ENCODE measurements at places on chromosomes 5 and 9.

DNA sequence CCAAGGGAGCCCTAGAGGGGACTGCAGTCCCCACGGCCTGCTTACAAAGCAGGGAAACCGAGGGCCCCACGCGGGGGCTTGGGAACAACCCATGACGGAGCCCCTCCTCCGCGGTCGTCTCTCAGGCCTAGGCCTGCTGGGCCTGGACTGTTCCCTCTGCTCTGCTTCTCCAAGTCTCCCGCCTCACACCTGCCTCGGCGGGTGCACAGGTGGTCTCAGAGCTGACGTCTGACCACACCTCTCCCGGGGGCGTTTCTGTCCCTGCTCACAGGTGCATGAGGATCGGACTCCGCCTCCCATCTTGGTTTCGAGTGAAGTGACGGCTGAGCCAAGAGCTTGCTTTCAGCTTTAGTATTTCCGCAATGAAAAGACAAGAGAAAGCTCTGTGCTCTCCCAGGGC is 72.1 kb downstream of the MRPL36 start:
- no peak for DNase-seq

GRCh38 chr9:76516871-76517270 is 57.9 kb downstream of the GCNT1 start:
- DNase-seq, result no peak

DNA sequence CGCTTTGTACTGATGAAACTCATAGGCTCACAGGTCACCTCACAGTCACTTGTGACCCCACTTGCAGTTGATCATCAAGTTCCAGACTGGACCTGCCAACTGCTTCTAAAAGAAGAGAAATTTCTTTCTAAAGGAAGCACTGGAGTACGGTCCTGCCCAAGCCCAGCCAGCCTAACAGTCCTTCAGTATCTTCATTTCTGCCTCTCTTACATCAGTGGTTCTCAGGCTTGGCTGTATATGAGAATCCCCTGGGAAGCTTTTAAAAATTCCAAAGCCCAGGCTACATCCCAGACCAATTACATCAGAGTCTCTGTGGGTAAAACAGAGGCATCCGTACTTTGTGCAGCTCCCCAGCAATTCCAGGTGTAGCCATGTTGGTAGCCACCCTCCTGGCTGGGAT is 282.1 kb downstream of the NFIB start:
- no peak for DNase-seq

GRCh38 chr5:38494763-38495162 is 61.7 kb downstream of the LIFR start:
- no peak for DNase-seq

GRCh38 chr5:137753691-137754187 is 424 bp downstream of the HNRNPA0 start:
- DNase-seq, result no peak

DNA sequence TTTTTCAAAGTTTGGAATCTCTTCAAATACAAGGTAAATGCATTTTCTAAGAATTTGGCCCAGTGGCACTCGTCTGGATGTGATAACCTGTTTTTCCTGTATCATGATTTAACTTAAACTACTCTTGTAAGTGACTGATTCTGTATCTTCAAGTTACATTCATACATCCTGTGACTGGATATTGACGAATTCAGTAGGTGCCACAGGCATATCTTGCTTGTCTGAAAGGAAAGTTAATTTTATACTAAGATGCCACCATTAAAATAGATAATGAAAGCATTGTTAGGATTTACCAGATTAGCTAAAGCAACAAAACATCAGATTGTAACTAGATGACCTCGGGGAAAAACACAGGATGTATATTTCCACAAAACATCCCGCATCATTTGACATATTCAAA is 175.3 kb upstream of the ZNF608 start:
- DNase-seq, result no peak

GRCh38 chr5:62093976-62094375 is 212.0 kb upstream of the KIF2A start:
- DNase-seq, result no peak

- DNase-seq, result no peak
These were observed 1.3 kb upstream of the ISL1 start for GRCh38 chr5:51381761-51382474.
